ENCODE measurements at places on chromosomes 7 and 10.

DNA sequence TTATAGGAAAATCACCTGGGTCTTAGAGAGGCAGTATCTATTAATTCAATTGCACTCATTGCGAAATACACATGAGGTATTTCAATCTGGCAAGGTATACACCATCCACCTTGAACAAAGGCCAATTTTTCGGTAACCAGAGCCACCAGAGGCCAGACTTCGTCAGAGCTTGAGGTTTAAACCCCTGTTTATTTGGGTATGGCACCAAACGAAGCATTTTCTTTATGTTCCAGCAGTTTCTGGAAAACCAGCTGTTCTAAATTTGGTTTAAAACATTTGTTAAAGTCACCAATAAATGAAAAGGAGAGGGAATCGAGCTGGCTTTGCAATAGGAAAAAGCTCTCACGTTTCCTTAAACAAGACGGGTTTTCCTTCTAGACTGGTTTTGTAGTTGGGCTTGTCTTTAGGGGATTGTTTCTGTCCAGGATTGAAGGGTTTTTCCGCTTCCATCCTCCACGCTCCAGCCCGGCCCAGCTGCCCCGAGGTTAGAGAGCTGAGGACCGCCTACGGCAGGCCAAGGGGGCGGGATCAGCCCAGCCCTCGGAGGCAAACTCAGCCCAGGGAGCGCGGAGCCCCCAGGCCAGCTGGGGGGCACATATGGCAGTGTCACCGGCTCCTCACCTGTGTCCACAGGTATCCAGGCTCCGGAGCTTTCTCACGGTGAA, 539.4 kb upstream of the MGMT start:
- DNase-seq, result no peak

DNA sequence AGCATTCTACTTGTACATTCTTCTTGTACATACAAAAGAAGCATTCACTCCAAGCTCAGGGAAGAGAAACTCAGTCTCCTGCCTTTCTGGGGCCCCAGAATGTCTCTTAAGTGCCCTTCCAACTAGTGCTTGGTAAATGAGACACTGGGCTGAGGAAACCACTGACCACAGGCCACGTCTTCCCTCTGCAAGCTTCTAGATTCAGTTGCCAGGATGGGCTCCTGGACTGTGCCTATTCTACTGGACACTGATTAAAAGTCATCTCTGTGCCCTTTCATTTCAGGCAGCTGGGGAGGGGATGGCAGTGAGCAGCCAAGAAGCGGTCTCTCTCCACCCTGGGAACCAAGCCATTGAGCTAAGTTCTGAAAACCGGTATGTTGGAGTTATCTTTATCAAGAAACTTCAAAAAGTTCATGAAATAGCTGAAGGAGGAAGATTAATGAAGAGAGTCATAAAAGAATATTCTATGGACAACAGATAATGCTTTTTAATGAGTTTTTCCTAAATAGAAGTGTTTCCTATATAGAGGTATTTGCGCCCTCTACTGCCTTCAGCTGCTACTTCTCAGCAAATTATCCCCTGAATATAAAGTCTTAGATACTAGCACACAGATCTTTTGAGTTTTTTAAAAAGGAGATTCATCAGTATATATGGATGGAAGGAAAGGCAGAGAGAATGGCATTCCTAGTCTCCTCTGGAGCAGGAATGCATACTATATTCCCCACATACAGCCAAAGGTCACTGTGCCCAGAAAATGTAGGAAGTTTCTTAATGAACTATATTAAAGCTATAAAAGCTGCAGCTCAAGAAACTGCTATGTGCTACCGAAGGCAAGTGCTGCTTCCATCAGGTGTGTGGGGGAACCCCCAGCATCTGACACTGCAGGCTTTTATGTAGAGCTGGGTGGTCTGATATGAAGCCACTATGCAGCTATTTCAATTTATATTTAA, 8.4 kb upstream of the IFIT1B start:
- no peak for DNase-seq

DNA sequence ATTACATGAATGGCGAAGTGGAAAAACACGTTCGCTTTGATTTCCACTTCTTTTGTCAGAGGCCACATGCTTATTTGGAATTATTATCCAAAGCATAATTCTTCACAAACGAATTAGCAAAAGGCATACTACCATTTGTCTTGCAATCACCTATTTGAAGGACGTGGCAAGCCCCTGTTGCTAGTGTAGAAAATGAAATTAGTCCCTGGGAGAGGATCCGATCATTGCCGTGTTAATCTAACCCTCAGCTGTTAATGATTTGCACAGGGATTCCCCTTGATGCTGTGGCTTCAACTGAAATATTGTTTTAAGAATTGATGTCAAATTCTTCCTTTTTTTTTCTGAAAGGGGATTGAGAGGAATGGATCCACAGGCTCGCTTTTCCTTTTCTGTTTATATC, 4.6 kb downstream of the AGMO start:
- no peak for DNase-seq

- DNase-seq, result no peak
These were observed 15.7 kb upstream of the ARPC1A start for GRCh38 chr7:99310004-99310403.

DNA sequence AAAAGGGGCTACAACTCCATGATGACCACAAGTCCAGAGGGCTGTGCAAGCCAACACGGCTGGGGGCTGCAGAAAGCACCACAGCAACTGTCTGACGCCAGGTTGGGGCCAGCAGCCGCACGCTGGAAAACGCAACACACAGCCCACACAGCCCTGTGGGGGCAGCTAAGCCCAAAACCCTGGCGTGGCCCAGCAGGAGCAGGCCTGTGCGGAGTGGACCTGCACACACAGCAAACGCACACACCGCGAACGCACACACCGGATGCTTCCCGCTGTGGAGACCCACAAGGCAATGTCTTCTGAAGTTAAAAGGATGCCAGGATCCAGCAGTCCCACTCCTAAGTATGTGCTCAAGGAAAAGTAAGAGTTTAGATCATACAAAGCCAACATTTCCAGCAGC, 121.2 kb downstream of the MAD1L1 start:
- no peak for DNase-seq

GRCh38 chr10:111475720-111476119, 398.9 kb downstream of the ADRA2A start:
- DNase-seq, result no peak

DNA sequence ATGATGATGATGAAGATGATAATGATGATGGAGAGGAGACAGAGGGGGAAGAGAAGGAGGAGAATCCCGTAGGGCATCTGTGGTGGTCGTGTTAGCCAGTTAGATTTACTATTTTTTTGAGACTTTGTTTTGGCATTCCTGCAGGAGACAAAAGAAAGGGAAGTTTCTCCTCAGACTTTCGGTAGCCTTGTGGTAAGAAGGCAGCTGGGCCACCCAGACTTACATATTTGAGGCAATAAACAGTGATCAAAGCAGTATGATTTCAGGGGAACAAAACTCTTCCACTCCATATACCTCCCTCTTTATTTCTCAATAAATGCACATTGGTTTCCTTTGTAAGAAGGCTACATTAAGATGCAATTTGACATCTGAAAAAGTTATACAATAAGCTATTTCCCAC, 32.4 kb upstream of the BICC1 start:
- no peak for DNase-seq

DNA sequence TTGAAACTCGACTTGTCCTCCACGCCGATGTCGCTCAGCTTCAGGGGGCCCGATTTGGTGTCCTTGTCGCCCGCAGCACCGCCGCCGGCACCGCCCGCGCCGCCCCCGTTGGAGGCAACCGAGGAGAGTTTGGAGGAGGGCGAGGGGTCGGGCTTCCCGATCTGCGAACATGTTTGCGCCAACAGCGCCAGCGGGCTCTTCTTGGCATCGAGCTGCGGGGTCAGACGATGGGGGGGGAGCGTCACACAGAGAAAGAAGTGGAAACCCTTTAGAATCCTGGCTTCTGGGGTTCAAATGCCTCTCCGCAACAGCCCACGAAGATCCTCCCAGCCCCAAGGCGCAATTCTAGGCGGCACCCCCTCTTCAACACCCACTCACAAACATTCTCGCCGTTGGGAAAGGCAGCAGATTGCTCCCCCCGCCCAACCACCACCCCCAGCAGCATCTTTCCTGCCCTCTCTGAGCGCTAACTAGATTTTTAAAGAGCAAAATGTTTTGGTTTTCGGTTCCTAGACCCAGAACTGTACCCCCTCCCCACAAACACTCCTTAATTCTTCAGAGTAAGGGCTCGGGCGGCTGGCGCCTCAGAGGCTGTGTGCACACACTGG, 1.3 kb downstream of the ZNF503 start:
- peak; percentile 26 for DNase-seq

- DNase-seq, result no peak
These were observed 359.8 kb downstream of the FRMD4A start for GRCh38 chr10:13970957-13971353.

DNA sequence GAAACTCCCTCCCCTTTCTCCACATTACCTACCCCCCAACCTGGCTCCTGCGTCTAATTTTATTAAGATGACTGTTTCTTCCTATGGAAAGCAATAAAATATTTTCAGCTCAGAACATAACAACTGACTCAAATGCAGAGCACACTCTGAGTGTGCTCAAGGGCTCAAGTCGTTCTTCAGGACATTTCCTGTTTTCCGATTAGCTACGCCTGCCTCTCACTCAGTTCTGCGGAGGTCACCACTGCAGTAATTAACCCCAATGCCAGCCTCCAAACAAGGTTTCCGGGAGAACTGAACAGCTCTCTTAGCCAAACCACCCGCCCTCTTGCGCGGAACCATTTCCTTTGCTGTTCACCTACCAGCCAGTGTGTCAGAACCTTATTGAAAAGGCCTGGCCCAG, 19.3 kb downstream of the MYOF start:
- DNase-seq, result no peak

GRCh38 chr10:88385601-88386203, 197.4 kb downstream of the RNLS start:
- DNase-seq, result no peak

DNA sequence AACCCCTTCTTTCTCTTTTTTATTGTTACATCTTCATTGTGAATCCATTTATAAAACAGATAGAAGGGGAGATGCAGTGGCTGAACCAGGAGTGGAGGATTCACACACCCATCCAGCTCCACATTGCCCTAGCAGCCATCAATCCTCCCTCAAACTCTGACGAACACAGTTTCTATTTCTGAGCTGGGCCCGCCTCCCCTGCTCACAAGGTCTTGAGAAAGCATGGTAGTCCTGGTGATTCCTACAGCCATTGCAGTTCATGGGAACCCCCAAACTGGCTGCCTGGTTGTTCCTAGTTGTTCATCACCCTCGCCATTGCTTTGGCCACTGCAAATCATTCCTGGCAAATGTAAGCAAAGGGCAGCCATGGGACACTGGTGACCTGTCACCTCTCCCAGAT, 258.5 kb upstream of the AOAH start:
- no peak for DNase-seq
